Amniotic stem cell (primary cell): ENCODE measurements at places on chromosomes 3 and 15.
A peak's percentile ranks its signal among the peaks of the same experiment; 100 is the strongest.

GRCh38 chr3:24680214-24680967 is 185.7 kb upstream of the THRB start:
- no peak for DNase-seq

- no peak for DNase-seq
Observed at GRCh38 chr3:188257384-188258026, 103.5 kb downstream of the LPP start.

- DNase-seq, result no peak
Observed at GRCh38 chr3:56053727-56054126, 414.5 kb downstream of the ERC2 start.

DNA sequence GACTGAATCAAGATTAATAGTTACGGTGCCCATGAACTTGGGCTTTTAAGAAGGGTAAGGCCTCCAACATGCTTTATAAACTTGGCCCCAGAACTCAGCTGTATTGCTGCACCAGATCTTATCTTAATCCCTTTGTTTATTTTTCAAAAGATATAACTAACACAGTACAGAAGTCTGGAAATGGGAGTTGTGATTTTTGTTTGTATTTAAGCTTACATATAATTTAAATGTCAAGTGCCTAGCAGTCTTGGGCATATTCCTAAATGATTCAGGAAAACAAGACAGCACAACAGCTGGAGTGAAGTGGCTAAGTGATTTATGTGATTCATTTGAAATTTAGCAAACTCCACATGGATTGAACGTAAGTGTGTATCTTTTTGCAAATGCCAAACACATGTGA is 56.2 kb downstream of the NBEAL2 start:
- DNase-seq, result no peak

DNA sequence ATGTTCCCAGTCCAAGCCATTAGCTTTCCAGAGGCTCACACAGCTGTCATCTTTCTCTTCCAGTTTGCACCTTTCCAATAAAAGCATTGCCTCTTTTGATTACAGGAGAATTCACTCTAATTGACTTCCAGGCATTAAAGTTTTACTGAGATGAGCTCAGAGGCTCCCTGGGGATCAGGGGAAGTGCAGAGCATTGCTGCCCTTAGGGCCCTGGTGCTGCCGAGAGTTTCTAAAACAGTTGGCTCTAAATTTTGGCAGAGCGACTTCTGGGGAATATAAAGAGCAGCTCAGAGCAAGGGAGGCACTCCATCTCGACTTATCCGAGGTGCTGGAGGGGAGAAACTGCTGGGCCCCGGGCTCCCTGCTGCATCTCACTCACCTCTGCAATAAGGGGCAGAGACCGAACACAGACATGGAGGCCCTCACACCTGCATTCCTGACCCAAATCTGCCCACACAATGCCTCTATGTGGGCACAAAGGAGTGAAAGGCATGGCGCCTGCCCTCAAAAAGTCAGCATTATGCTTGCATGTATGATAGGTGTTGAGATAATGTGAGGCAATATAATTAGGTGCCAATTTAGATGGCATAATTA is 61.7 kb downstream of the SCN11A start:
- DNase-seq, result no peak

GRCh38 chr3:112514527-112515128 is 15.4 kb upstream of the BTLA start:
- no peak for DNase-seq

DNA sequence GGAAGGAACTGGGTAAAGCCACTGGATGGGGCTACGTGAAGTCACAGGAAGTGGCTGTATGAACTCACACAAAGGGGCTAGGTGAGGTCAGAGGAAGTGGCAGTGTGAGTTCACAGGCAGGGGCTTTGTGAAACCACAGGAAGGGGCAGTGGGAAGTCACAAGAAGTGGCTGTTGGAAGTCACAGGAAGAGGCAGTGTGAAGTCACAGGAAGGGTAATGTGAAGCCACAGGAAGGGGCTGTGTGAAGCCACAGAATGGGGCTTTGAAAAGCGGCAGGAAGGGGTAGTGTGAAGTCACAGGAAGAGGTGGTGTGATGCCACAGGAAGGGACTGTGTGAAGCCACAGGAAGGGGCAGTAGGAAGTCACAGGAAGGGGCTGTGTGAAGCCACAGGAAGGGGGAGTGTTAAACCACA is 34.6 kb downstream of the GASK1A start:
- DNase-seq, result no peak

- no peak for DNase-seq
Observed at GRCh38 chr3:126109880-126110235, 25.9 kb upstream of the SLC41A3 start.

DNA sequence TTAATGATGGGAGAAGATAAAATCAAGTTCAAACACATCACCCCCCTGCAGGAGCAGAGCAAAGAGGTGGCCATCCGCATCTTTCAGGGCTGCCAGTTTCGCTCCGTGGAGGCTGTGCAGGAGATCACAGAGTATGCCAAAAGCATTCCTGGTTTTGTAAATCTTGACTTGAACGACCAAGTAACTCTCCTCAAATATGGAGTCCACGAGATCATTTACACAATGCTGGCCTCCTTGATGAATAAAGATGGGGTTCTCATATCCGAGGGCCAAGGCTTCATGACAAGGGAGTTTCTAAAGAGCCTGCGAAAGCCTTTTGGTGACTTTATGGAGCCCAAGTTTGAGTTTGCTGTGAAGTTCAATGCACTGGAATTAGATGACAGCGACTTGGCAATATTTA is 67.5 kb upstream of the TSEN2 start:
- no peak for DNase-seq

- DNase-seq, result no peak
Observed at GRCh38 chr15:68493629-68494028, 61.7 kb upstream of the ITGA11 start.

- DNase-seq, result no peak
Observed at GRCh38 chr3:152362086-152362485, 93.4 kb downstream of the MBNL1 start.

DNA sequence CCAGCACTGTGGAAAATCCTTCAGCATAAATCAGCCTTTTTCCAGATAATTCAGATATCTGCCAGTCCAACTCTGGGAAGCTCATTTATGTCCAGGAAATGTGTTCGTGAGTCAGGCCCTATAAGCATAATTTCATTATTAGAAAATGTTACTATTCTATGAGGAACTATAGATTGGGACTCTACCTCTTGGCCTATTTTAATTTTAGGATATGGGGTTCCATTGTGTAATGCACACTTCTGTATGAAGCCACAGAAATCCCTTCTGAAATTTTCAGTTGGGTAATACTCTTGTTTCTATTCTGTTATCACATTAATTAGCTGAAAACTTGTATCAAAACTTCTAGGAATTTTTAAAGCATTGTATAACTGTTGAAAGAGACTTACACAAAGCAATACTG is 43.9 kb upstream of the IL12A start:
- DNase-seq, result no peak

- DNase-seq, result no peak
Observed at GRCh38 chr3:190081389-190081788, 39.3 kb downstream of the P3H2 start.

DNA sequence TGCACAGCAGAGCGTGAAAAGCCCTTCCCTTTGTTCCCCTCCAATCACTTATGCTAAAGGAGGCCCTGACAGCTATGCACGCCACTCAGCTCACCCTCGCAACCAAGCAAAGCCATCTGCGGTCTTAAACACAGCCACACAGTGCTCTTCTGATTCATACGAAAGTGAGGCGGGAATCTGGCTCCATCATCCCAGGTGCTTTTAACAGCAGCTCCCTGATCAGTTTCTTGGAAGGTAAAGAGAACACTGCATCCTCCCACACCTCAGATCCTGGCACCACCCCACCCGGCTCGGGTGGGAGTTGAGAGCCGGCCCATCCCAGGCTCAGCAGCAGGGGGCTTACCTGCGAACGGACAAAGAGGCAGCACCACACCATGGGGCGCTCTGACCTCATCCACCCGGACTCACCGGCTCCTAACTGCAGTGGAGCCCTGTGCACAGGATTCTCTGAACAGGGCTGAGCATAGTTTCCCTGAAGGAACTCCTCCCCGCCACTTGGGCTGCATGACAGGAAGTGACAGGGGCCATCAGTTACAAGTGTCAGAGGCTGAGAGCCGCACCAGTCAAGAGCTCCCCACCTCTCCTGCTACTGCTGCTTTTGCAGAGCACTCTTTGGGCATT is 114.3 kb upstream of the ARHGEF3 start:
- no peak for DNase-seq

GRCh38 chr3:40631341-40631995 is 106.7 kb downstream of the ZNF621 start:
- DNase-seq, result no peak

- no peak for DNase-seq
Observed at GRCh38 chr15:31222773-31223341, 103.8 kb upstream of the KLF13 start.

- peak; percentile 36 for DNase-seq
Observed at GRCh38 chr3:46629551-46630517, 17.5 kb downstream of the FAM240A start.

DNA sequence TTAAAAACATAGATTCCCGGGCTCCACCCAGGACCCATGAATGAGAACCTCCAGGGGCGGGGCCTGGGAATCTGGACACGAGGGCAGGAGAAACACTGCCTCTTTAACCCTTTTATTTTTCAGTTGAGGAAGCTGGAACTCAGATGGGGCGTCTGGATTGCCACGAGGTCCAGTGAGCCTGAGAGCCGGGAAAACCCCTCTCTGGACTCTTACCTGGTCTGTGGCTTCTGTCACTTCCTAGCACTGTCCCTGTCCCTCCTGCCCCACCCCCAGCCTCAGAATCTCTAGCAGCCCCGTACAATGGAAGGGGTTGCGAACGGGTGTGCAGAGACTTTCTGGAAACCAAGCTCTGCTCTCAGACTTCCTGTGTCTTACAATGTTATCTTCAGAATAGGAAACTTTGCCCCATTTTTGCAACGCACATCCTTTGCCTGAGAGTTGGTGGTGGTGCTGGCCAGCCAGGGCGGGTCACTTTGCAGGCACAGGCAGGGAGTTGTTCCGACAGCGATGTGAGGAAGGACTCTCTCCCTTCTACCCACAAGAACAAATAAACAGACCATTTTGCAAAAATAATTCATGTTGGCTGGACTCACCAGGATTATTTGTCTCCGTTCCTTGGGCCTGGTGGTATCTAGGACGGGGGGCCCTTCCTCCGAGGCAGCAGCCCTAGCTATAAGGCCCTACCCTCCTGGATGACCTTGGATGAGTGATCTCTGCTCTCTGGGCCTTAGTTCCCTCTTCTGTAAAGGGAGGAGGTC is 59.1 kb downstream of the SMAD6 start:
- DNase-seq, result no peak

- DNase-seq, result no peak
Observed at GRCh38 chr15:33671456-33671855, 296.8 kb upstream of the CHRM5 start.

GRCh38 chr3:184011937-184012889 is 5.5 kb downstream of the ABCC5 start:
- no peak for DNase-seq

DNA sequence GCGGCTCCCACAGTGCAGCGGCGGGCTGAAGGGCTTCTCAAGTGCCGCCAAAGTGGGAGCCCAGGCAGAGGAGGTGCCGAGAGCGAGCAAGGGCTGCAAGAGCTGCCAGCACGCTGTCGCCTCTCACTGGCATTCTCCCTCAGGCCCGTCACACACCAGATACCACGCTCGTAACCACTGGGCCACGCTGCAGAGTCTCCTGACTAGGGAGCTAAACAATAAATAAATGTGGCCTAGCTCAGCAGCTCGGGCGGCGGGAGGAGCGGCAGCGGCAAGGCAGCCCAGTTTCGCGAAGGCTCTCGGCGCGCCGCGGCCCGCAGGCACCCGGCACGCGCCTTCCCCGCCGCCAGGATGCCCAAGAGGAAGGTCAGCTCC is 55.9 kb upstream of the FAM174B start:
- no peak for DNase-seq

- no peak for DNase-seq
Observed at GRCh38 chr3:21062831-21063294, 688.1 kb downstream of the ZNF385D start.

DNA sequence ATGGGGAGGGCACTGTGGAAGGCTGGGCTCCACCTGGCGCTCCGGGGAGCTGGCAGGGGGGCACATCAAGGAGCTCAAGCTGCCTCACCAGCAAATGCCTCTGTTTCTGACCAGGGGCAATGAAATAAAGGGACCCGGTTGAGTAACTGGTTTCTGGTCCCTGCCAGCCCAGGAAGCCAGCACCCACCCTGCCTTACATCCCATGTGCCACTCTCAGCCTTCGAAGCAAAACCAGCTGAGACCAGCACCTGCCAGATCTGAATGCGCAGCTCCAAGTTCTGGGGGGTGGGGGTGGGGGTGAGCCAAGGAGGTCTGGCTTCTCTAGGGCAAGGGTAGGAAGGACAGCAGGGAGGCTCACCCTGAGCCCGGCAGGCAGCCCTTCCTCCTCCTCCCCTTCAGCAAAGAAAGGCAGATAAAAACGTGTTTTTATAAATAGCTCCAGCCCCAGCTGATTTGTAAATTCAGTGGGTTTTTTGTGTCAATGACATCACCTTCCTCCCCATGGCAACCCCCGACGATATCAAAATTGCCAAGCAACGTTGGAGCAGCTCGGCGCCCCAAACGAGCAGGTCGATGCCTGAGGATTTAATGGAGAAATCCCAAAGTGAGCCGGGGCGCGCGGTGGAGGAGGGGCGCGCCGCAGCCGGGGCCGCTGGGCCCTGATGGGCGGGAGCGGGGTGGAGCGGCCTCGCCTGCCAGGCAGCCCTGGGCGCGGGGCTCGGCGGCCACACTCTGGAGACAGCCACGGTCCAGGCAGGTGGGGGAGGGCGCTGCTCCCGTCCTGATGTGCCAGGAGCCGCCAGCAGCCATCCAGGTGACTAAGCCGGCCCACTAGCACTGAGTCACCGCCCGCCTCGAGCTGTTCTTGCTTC is at the start of gene PAK6:
Gene PAK6 (plus strand): TSS at position 532 of the 872 bp plus-strand sequence. CDS start 25,723 bp downstream, outside the sequence.
- peak; percentile 17 for DNase-seq

GRCh38 chr3:112013058-112013783 is 14.5 kb downstream of the TAGLN3 start:
- DNase-seq, result peak; percentile 71

DNA sequence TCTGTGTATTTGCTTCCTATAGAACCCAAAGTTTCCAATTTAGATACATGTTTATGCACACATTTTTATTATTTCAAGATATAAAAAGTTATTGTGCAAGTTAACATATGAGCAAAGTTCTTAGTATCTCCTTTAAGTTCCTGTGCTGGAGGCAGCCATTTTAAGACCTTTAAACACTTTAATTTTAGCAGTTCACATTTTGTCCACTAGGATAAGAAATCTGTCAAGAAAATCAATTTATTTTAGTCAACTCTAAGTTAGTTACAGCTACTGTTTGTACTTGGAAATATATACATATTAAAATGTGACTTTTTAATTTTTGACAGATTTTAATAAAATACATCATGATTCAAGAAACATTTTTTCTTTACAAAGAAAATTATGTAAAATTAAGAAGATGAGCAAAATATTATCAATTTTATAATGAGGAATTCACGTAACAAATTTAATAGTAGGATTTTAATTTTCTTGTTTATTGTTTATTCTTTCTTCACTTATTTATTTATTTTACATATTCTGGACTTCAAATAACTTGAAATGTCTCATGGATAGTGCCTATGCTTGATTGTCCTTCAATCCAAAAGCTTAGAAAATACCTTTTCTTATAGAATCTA is 402.6 kb upstream of the GBE1 start:
- DNase-seq, result no peak

GRCh38 chr3:180421221-180421620 is 180.7 kb upstream of the TTC14 start:
- no peak for DNase-seq
